Stimulated activated CD4-positive, alpha-beta T cell treated with anti-CD3 and anti-CD28 coated beads, Interleukin-1b, Interleukin-23, amount 100 ng/mL, for 48 hours (primary cell): ENCODE measurements at places on chromosomes 7 and 10.

GRCh38 chr7:37052705-37053104 is 328.4 kb upstream of the AOAH start:
- no peak for DNase-seq

DNA sequence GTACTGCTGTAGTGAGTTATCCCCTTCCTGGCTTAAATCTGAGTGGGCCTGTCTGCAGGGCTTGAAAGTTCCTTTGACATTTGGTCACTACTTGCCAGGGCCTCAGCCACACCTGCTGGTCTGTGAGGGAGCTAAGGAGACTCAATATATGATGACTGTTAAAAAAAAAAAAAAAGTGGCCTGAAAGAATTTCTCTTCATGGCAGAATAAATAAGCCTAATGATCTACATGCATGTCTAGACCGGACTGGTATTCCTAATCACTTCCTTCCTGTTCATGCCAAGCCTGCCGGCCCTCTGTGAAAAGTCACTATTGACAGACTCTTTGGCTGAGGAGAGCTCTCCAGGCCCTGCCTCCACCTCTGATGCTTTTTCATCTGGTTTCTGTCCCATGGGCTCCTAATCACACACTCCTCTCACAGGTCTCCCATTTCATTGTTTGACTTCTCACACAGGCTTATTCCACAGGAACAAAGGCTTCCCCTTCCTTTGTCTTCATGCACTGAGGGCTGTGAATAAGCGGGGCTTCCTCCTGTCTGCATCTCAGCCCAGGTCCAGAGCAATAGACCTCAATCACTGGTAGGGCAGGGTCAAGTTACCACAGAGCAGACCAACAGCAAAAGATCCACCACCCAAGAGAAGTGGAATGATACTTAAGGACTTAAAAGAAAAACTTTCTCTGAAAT is 99.1 kb upstream of the SEC61G start:
- no peak for DNase-seq

GRCh38 chr10:71250842-71251241 is 38.5 kb downstream of the UNC5B start:
- DNase-seq, result no peak

DNA sequence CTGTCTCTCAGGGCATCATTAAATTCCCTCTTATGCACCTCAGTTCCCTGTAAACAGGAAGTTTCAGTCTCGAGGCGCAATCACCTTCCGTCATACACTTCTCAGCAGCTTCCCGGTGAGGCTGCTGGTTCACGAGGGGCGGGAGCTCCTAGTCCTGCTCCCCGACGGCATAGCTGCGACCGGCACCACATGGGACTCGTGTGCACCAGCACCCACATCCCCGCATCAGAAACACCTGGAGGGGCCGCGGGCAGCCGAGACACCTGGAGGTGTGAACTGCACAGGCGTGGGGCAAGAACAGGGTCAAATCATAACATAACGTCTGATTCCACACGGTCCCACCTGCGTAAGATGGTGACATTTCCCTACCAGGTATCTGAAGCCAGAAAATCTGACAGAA is 52.7 kb downstream of the DIP2C start:
- no peak for DNase-seq

DNA sequence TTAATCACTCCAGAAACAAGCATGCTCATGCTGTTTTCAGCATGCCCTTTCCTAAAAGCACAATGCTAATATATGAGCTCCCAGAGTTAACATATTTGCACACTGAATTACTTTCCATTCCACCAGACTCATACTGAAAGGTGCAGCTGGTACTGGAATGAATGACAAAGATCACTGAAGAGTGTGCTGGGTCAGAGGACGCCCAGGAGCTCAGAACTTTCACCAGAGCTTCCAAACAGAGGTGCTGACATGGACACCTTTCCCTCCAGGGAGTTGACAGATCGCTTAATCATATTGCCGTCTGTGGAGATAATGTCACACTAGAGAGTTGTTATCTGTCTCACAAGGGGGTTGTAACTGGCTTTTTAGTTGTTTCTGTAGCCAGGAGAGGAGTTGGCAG is 292.9 kb downstream of the LHFPL3 start:
- peak; percentile 5 for DNase-seq

DNA sequence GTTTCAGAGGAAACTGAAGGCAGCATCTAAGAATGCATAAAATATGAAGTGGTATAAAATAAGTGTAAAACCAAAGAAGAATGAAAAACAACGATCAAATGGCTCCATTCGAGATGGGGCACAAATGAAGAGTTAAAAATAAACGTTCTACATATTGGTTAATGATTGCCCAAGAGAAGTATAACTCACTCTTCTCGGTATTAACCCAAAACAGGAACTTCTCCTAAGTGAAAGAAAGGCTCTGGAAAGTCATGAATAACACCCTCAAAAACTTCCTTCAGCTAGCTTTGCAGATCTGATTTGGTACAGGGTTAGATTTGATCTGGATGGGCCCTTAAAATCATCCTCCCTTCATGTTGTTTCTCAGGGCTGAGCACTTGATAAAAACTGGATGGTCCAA is 94.3 kb upstream of the ADO start:
- no peak for DNase-seq

GRCh38 chr10:43380610-43381222 is 9.3 kb downstream of the FXYD4 start:
- DNase-seq, result no peak

- no peak for DNase-seq
These were observed 35.5 kb downstream of the LYZL2 start for GRCh38 chr10:30594077-30594476.

- no peak for DNase-seq
These were observed 71.9 kb downstream of the AOAH start for GRCh38 chr7:36652431-36652830.

DNA sequence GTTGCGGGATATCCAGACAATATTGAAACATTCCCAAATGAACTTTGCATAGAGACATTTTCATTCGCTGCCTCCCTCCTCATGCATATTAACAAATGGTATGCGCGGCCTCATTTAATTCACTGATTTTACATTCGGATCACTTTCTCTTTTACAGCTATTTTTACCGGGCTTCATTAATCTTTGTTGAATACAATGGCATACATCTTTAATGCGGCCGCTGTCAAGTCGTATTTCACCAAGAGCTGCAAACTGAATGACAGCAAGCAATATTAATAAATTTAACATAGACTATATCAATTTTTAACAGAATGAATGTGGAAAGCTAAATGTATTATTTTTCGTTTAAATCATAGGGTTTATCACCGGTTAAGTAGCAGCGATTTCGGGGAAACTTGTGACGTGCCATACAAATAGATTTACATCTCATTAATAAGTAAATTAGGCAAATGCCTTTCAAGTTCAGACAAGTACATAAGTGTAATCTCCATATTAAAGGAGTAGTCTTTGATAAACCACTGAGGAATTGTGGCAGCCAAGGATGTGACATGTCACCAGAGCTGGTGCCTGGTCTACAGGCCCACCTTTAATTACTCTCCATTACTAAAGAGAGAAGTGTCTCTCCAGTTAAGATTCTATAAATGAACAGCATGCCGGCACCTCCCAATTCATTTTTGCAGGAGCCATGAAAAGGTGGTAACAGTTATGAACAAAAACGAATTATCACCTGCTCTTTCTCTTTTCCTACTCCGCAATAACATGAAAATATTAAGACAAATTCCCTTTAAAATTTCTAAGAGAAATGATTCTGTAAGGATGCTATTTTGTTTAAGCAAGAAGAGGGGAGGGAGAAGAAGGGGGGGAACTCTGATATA is 568.9 kb upstream of the MKI67 start:
- DNase-seq, result no peak

DNA sequence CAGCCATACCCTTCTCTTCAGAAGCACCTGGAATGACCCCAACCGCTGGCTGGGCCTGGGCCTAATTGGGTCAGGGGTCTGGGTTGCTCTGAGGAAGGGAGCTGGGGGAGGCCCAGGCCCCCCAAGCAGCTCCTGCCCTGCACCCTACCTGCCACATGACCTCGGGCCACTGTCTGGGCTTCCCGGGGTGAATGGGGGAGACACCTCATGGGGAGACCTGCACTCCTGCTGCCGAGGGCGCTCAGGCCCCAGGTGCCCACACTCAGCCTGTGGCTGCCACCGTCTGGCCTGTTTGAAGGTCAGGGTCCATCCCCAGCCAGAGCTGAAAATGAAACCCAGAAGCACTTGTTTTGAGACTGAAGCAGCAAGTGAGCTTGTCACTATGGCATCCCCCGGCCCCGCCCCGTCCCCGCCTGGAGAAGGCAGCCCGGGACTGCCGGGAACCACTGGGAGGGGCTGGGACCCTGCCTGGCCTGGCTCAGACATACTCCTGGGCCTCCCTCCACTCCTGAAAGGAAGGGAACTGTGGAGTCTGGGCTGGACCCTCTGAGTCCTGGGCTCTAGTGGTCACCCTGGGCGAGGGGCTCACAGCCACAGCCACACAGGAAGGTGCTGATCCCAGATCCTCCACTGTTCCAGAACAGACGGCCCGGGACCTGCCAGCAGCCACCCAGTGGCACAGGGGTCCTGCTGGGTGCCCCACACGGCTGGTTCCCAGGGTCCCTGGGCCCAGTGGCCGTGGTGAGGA is 7.4 kb upstream of the MICALL2 start:
- DNase-seq, result no peak

DNA sequence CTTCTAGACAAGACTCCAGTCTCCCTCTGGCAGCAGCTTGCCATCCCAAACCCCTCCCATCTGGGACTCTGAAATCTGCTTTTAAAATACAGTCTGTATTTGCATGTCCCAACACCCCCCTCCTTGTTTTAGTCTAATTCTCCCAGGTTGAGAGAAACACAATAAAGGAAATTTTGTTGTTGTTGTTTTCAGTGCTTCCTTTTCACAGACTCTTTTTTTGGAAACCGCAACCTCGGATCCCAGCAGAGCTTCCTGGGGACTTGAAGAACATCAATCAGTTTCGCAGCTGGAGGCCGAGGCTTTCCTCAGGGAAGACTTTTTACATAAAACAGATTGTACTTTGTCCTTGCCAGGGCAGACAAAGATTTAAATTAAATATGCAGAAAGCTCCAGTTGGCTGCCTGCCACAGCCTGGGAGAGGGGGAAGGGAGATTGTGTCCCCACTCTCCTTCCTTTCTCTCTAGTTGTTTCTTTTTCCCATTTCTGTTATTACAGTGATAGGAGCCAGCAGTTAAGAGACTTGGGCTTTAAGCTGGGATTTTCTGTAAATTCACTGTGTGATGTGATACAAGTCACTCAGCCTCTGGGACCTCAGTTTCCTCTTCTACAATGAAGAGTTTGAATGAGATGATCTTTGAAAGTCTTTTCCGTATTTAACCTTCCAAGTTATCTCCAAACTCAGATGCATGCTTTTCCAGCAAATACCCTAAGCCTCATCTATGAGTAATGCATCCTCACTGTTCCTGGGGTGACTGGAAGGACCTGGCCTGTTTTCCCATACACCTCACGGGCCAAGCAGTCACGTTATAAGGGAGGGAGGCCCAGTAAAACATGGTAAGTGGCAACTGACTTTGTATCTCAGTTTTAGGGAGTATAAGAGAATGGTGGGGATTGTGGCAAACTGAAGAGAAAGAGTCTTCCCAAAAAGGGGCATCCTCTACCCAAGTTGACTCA is 192.3 kb downstream of the REEP3 start:
- DNase-seq, result no peak

GRCh38 chr10:102484021-102484420 is 18.5 kb downstream of the ACTR1A start:
- no peak for DNase-seq

DNA sequence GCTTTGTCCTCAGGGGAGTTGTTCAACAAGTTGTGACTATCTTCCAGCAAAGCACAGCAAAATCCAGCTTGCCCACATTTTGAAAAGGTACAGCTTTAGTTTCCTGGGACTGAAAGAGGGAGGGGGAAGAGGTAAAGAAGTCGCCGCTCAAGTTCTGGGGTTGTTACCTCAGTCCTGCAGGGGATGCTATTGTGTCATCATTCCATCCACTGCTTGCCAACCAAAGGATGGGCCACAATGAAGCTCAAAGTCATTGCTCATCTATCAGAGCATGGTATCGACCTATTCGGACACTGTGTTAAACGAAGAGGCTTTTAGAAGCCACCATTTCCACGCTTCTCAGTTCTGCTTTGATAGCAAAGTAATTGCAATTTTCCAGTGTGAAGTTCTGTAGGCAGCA is 34.3 kb downstream of the NPY start:
- no peak for DNase-seq

GRCh38 chr7:119964788-119965542 is 308.0 kb upstream of the KCND2 start:
- no peak for DNase-seq

GRCh38 chr10:119700321-119700954 is 25.4 kb upstream of the INPP5F start:
- DNase-seq, result no peak

DNA sequence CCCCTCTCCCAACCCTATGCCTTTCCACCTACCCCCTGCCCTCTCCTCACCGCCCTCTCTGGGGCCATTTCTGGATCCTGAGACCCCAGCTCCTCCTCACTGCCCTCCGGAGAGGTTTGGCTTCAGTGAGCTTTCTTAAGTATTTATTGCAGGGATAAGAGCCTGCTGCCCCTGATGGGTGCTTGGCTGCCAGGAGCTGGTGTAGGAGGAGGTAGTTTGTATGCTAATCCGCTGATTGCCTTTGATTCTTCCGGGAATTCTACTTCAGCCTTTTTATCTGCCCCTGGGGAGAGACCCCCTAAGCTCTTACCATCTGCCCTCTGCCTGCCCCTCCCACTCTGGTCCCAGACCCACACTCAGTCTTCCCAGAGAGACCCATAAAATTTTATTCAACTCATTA is 263.5 kb upstream of the PODXL start:
- DNase-seq, result no peak

- DNase-seq, result no peak
These were observed 220.0 kb upstream of the KCND2 start for GRCh38 chr7:120052884-120053382.

DNA sequence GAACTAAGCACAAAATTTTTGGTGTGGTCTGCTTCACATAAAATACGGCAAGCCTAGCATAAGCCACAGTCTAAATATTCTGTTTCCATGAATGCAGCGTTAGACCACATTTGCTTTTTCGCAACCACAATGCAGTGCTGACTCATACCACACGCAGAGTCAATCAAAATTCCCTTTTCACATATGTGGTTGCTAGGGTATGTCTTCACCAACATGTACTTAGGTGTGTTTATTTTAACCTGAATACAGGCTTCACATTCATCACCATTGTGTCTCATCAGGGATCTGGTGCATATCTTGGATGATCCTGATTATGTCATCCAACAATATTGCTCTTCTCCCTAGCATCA is 90.8 kb downstream of the CHN2 start:
- peak; percentile 39 for DNase-seq

- no peak for DNase-seq
These were observed 391.4 kb downstream of the PLXDC2 start for GRCh38 chr10:20207653-20208052.

GRCh38 chr7:94050046-94050445 is 45.9 kb upstream of the BET1 start:
- no peak for DNase-seq

DNA sequence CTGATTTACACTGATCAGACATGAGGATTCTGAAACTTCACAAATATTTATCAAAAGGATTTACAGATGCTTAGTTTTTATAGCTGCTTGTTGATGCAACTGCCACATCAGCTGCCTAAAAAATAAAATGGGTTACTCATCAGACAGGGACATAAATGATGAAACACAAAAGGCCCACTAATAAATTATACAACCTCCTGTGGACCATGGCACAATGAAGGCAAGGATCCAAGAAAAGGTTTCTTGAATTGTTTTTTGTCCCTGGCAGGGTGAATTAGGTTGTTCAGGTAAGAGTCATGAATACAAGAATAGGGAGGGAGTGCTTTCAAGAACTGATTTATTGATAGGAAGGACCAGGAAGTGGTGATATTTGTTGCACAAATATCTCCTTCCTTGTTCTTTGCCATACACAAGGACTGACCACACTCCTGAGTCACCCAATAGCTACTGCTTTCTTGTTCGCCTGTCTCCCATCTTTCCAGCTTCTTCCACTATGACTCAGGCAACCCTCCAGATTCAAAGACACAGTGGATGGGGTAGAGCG is 234.5 kb downstream of the AHR start:
- DNase-seq, result no peak
